Peyer's patch (tissue), 4 donors: ENCODE measurements at places on chromosomes 4 and X.

GRCh38 chr4:15457406-15458201 is 12.1 kb upstream of the CC2D2A start:
- DNase-seq, result no peak

DNA sequence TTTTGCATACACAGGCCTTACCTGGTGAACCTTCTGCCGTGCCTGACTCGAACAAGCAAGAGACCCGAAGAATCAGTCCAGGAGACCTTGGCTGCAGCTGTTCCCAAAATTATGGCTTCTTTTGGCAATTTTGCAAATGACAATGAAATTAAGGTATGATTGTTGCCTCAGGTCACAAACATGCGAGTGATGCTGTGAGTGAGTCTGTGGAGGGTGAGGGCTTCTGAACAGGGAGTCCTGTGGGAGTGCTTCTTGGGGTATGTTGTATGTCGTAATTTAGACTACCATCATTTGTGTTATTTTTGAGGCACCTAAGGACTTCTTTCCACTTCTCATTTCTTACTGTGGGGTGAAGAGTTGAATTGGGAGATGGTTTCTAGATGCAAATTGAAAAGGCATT is 32.8 kb downstream of the HTT start:
- DNase-seq, result no peak

DNA sequence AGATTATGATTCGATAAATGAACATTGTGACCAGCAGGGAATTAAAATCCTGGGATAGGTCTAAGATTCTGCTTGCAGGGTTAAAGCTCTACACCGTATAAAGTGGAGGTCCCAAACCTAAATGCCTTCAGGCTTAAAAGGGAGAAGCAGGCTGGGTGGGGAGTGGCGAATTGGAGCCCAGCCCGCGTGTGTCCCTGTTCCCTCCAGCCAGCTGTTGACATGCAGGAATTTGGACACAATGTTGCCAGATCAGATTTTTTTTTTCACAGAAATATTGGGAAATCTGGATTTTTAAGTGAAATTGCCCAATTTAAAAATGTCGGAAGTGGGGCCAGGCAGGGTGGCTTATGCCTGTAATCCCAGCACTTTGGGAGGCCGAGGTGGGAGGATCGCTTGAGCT is 60.5 kb downstream of the ELF4 start:
- no peak for DNase-seq

- DNase-seq, result no peak
Measured at GRCh38 chrX:1614927-1615326, at the start of gene ASMT. TSS of gene ASMT (plus strand) at chrX:1615059. CDS start at chrX:1615200, 141 bp downstream.

GRCh38 chrX:136574548-136574947 is 42.5 kb downstream of the VGLL1 start:
- DNase-seq, result no peak

GRCh38 chr4:47913861-47914219 is 543 bp downstream of the NFXL1 start:
- DNase-seq, result no peak

- no peak for DNase-seq
Measured at GRCh38 chrX:39766085-39766726, 331.6 kb downstream of the BCOR start.

DNA sequence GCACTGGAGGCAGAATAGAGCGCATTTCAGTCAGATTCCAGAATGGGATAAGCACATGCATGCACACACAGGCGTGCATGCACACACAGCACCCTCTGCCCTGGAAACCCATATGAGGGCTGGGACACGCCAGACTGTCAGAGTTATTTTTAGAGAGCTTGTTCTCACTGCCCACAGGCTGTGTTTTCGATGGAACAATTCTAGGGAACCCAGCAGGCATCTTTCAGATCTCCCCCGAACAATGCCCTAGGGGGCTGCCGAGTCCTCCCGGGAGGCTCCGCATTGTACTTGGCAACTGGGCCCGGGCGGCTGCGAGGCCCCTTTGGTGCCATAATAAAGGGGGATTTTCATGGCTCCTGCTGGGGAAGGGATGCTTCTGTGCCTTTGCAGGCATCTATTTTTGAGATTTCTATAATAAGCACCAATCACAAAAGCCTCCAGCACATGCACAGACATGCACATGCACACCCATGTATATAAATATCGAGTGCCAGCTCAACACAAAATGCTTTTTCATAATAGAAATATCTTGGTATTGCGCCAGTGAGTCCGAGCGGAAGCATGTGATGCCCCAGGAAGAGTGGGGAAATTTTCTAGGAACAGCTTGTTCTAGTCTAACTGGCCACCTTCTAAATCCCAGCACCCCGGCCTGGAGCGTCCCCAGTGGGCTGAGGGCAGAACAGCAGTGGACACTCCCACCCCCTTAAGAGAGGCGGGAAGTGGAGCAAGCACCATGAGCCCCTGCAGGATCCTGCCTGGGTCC is 88.5 kb downstream of the PHKA2 start:
- DNase-seq, result no peak

DNA sequence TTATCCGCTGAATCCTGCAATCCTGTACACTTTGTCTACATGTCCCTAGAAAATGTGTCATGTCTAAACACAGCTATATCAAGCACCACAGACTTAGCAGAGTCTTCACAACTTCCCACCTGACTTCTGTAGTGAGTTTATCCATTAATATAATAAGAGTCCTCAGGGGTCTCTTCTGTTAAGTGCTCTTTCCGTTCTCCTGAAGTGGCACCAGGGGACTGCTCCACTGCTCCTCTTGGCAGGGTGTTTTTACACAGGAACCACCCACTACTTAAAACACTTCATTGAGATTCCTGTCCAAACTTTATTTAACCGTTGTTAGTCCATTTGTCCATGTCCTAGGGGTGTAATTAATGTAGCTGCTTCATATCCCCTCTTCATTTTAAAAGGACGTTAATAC is 1000.4 kb downstream of the STPG2 start:
- DNase-seq, result no peak

DNA sequence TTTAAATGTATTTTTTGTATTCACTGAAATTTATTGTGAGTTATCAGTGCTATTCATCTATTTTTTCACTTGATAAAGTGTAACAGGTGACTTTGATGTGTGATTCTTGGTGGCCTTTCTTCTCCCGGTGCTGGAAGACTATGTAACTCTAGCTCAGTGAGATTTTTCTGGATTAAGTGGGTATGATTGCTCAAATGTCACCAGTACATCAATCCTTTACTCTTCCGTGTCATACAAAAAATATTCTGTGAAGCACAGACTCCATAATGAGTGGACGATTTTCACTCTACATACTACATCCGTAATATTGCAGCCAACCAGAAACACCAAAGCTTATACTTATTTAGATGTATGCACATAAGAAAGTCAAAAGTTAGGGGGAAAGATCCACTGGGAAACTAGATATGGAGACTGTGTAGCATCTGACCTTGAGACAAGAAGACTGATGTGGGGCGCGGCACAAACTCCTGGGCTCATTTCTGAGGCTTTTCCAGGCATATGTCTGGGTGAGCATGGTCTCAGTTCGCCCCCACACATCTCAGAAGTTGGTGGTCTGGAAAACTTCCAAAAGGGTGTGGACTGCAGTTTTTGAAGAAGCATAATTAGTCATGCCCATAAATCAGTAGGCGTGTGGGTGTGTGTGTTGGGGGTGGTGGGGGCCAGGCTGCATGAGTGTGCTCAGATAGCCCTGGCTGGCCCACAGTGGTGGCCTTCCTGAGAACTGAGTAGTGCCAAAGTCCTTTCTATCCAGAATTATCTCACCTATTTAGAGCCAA is 53.9 kb upstream of the TENM3 start:
- no peak for DNase-seq

DNA sequence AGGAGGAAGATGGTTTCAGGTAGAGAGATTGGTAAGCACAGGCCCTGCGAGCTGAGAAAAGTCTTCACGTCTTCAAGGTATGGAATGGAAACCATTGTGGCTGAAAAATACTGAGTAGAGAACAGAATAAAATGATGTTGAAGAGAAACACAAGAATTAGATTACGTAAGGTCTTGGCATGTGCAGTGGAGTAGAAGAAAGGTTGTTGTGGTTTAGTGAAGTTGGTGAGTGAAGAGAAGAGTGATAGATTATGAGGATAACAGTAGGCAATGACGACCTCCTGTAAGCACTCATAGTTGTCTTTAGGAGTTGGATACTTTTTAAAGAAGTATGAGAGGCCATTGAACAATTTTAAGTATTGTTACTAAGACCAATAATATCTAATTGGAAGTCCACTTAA is 642.6 kb downstream of the PCDH7 start:
- DNase-seq, result no peak
